COR-L47 (cell line): ENCODE measurements at places on chromosomes 2 and 18.
A peak's percentile ranks its signal among the peaks of the same experiment; 100 is the strongest.

DNA sequence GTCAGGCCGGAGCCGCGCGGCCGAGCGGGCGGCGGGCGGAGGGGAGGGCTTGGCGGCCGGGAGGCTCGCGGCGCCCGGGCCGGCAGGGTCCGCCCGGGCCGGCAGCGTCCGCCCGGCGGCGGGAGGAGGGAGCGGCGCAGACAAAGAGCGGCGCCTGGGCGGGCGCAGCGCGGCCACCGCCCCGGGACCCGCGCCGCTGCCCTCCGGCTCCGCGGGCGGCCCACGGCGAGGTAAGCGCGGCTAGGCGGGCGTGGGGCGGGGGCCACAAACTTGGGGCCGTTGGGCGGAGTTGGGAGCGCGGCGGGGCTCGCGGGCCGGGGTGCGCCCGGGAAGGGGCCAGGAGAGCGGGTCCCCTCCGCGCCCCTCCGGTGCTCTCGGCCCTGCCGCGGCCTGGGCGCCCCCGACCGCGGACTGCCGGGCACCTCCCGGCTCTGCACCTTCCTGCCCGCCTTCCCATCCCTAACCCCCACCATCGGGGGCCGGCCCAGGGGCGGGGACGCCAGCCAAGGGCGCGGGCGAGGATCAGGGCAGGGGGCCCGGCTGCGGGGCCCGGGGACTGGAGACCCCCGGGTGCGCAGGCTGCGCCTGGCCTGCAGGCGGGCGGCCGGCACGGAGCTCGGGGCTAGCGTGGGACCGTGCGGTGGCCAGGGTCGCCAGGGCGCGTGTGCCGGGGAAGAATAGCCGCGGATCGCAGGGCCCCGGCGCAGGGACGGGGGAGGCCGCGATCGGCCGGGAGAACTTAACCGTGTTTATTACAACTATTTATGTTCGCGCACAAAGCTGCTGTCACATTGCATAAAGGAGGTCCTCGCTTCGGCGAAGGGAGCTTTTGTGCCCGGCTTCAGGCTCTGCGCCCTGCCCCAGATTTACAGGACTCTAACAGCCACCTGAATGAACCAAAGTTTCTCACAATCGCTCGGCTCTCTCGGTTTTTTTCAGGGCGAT is at the start of gene NCK2:
TSS of gene NCK2 (plus strand) at position 4 of the 945 bp plus-strand sequence. CDS start 110,152 bp downstream, outside the sequence.
- DNase-seq = peak; percentile 32

DNA sequence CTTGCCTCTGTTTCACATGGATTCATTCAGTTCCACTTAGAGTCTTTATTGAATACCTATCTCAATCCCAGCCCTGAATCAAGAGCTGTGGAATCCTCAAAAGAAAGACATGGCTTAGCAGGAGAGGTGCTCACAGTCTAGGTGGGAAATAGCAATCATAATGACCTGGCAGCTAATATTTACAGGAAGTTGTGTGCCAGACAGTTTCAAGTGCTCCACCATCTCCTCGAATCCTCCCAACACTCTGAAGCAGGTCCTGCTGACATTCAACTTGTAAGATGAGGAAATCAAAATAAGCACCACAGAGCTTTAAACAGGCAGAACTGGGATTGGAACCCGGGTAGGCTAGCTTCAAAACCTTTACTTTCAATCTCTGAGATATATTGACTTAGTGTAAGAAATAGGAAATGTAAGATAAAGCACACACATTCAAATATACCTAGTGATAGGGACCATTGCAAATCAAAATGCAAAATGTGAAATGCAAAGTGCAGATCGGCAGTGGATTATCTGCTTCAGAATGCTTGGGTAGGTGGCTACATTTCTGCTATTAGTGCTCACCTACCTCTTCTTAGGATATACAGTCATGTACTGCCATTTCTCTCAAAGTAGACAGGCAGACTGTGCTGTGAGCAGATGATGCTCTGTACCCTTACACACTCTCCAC is 182.0 kb downstream of the PRKCE start:
- DNase-seq = no peak

- DNase-seq = no peak
These were observed 2.3 kb upstream of the TMEM150A start for GRCh38 chr2:85604568-85605339.

GRCh38 chr2:196257086-196257485 is 85.7 kb upstream of the STK17B start:
- DNase-seq = no peak

DNA sequence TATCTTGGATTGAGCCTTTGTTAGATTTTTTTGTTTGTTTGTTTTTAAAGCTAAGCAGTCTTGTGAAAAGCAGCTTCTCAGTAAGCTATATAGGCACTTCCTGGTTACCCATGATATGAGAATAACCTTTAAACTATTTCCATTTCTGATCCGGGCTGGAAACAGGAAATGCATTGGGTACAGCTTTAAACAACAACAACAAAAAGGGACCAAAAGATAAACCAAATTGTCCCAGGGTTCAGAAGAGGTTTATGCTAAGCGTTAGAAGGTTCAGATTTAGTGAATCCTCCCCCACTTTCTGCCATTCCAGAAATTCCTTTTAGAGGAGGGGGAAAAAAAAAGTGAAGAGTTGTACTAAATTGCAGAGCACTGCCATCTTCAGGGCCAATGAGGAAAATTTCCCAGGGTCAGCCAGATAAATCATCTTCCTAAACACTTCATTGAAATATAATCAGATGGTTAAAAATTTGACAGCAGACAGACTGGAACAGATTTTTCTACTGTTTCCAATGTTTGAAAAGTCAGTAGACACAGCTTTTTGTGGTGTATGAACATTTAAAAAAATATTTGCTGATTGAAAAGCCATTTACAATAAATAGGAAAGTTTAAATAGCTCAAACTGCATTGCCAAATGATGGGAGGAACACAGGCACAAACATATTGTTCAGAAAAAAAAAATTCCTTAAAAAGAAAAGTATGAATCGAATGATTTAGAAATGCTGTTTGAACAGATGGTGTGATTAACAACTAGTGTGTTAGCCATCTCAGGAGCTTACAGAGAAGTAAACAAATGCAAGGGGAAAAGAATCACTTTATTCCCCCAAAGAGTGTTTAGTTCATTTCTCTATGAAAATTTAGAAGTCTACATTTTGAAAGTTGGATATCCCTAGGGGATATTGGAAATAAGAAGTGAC is 189.9 kb upstream of the TANK start:
- DNase-seq = peak; percentile 50

DNA sequence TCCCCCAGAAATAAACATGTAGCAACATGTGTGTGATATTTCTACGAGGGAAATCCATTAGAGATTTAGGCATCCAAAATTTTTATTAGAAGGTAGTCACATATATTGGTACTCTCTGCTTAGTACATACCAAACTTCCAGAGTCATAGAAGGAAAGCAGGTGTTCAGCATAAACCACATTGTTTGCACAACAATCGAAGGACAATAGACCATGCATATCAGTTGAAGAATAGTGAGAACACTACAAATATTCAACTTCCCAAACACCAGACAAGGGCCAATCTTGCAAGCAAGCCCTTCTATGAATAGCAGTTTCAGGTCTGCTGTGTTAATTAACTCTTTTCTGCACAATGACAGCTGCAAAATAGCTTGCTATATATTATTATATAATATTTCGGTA is 702.2 kb downstream of the ERBB4 start:
- DNase-seq = peak; percentile 84

DNA sequence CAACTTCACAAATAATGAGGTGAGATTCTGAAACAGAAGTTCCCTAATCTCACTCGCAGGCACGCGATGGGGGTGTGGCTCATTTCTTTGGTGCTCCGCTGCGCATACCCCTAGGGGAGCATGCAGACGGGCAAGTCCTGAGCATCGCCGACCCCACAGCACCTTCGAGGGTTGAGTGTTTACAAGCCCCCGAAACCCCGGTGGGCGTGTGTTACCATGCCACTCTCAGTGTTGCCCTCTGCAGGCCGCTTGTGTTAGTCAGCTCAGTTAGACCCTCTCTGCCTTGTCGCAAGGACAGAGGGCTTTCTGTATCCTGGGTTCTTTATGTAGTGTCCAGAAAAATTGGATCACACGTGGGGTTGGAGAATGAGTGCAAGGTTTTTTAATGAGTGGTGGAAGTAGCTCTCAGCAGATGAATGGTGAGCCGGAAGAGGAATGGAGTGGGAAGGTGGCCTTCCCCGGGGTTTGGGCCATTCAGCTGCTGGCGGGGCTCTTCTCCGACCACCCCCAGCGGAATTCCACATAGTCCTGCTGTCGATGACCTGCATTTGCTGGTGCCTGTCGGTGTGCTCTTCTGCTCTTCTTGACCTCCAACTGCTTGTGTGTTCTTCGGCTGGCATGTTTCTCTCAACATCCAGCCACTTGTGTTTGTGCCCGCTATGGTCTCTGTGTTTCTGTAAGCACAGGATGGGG is 191.3 kb downstream of the RPRM start:
- no peak for DNase-seq

- DNase-seq = peak; percentile 58
These were observed 167.4 kb downstream of the PTGR3 start for GRCh38 chr18:75041586-75041985.

- DNase-seq = no peak
These were observed 95.2 kb downstream of the ZEB2 start for GRCh38 chr2:144424559-144425240.

DNA sequence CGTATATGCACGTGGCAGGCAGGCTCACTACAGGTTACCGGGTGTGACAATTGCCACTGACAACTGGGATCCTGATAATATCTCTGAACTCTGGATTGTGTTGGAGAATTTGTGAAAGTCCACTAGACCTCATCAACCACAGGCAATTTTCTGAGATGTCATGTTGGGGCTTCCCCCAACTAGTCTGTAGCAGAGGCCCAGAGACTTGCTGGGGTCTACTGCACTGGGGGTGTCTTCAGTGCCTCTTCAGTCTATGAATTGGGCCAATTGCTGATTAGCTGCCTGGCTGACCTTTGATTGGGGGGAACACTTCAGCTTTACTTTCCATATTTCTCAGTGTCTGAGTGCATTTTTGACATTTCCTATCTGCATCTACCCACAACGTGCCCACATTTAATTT is 201.5 kb downstream of the MTX2 start:
- no peak for DNase-seq

GRCh38 chr2:50221106-50221505 is 810.8 kb downstream of the NRXN1 start:
- no peak for DNase-seq

DNA sequence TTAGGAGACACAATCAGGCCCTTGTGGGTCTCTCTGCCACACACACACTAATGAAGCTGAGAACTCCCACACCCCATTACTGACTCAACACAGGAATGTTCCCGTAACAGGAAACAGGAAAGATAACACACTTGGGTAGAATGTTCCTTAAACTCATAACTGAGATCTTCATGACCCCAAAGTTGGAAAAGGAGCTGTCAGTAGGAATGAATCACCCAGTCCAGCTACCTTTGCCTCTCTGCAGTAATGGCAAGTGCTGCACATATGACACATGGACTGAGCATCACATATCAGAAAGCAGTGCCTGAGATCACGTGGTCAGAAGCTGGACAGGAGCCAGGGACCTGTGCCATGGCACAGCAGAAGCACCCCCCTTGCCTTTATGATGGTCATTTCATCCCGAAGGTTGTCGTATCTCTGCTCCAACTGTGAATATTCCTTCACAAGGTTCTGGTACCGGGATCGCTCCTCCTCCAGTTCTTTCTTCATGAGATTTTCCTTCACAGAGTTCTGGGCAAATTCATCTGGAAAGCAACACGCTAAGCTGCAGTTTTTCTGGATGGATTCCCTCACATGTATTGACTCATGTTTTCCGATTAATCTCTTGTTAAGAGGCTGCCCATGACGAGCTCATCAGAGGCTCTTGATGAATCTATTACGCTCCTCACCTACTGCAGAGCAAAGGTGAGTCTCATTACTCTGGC is 65.4 kb upstream of the ACAA2 start:
- DNase-seq = no peak

GRCh38 chr2:62895632-62896009 is 155.0 kb upstream of the OTX1 start:
- no peak for DNase-seq

- DNase-seq = no peak
These were observed 5.0 kb upstream of the SERPINB2 start for GRCh38 chr18:63882333-63883141.

DNA sequence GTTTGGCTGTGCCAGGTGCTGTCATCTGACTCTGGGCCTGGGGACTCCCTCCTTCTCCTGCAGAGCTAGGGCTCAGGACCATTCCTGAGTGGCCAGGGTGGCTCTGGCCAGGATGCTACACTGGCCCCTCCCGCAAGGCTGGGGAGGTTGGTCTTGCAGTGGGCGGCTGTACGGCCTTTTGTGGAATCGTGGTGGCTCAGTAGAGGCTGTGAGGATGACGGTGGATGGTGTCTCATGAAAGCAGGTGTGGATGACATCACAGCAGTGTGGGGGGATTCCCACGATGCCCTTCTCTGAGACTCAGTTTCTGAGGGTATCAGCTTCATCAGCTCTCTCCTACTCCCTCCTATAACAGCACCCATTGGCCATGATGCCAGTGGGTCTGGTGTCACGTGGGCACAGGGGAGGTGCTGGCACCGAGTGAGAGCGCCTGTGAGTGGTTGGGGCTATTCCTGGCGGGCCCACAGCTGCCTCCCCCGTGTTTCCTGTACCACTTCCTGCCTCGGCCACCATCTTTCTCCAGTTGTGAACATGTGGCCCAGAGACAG is 144.2 kb upstream of the HDAC4 start:
- DNase-seq = no peak

- DNase-seq = no peak
These were observed 2.1 kb downstream of the C2orf81 start for GRCh38 chr2:74419345-74419744.
